Stimulated activated CD4-positive, alpha-beta T cell treated with anti-CD3 and anti-CD28 coated beads, Interleukin-1b, Interleukin-23, amount 100 ng/mL, for 48 hours (primary cell): ENCODE measurements at places on chromosomes 5 and 9.
A peak's percentile ranks its signal among the peaks of the same experiment; 100 is the strongest.

DNA sequence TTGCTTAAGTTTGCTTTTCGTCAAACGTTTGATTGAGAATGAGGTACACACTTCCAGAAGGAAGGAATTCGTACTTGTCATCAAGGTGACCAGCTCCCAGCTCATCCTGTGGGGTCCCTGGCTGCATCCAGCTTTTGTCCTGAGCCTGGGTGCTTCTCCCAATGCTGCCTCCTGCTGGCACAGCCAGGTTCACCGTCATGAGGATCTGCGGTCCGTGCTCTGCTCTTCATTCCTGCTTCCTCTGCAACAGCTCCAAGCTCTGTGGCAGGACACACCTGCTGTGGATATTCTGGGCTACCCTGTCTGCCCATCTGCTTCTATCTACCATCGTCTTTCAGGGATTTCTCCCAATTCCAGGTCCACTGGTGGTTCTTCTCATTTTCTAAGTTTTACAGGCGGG, 13.3 kb upstream of the UBE2QL1 start:
- DNase-seq: no peak

GRCh38 chr9:127686461-127687393, 20.1 kb upstream of the CFAP157 start:
- DNase-seq: no peak

DNA sequence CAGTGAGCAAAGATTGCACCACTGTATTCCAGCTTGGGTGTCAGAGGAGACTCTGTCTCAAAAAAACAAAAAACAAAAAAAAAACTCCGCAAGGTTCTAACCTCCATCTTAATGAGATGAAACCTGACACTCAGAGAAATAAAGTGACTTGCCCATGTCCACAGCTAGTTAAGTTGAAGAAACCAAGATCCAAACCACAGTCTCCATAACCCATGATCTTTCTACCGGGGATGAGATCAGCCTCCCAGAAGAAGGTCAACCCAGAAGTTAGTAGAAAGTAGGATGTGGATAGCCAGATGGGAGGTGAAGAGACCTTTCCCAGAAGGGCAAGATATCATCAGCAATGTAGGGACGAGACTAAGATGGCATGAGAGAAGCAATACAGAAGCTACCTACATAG, 140.4 kb upstream of the ADRA1B start:
- no peak for DNase-seq

DNA sequence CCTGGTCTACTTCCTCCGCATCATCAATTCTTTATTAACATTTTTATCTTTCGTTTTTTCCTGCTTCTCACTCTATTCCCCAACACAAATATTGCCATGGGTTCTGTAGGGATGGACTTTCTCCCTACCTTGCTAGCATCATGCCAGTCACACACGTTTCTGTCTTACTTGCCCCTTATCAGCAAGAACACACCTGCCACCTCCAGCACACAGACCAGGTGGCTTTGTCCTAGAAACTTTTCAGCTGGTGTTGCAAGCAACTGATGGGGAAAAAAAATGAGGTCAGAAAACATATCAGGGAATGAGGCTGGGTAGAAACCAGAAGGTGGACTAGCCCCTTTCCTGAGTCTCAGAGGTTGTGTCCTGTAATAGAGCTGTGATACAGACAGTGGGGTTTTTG, 5.8 kb downstream of the SH3RF2 start:
- no peak for DNase-seq

DNA sequence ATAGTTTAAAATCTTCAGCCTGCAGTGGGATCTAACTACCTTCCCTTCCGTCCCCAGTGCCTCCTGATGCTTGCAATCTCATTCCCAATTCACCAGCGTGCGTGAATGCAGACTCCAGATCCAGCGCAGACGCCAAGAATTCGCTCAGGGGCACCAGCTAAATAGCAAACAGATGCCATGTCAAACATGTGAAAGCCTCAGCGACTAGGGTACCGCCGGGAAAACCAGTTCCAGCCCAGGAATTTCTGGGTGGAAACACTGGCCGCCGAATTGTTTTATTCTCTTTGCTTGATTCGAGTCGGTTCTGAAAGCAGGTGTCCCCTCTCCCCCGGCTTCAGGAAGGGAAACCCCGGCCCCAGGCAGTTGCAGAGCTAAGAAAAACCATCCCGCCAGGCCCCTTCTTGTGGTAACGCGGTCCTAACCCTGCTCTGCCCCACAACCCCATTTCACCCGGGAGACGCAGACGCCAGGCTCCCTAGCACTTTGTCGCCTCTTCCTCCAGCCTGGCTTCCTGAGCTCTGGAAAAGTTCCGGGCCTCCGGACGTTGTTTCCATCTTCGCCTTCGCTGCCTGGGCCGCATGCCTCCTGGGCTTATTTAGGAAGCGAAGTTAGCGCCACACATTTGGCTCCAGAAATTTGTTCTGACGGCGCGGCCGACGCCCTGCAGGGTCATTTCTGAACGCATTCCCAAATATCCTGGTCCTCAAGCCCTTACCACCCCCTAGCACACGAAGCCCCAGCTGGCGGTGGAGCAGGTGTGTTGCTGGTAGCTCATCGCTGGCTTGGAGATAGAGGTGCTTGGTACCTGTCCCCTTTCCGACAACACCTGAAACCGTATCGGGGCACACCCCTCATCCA, 665 bp upstream of the LVRN start:
- DNase-seq: no peak

GRCh38 chr5:23507278-23507685, at the start of gene PRDM9:
Gene PRDM9 (plus strand): TSS chr5:23507609. CDS start chr5:23509034, 1,425 bp downstream.
- DNase-seq: peak; percentile 28

DNA sequence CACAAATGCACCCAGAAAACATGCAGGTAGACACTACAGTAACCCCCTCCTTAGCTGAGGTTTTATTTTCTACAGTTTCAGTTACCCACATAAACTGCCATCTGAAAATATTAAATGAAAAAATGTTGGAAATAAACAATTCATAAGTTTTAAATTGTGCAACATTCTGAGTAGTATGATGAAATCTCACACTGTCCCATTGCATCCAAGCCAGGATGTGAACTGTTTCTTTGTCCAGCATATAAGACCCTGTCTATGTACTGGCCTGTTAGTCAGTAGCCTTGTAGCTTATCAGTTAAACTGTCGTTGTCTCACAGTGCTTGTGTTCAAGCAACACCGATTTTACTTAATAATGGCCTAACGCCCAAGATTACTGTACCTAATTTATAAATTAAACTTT, 630.5 kb downstream of the ANXA1 start:
- DNase-seq: no peak

GRCh38 chr5:35029333-35029732, 18.4 kb downstream of the AGXT2 start:
- DNase-seq: no peak

GRCh38 chr5:124056991-124057723, 545.2 kb downstream of the CSNK1G3 start:
- DNase-seq: no peak
